ENCODE measurements at places on chromosomes 16 and 17. TPM values are rescaled to one million over a fixed set of nuclear protein-coding genes. Genes with fewer than 3 reads are reported as not detected.

DNA sequence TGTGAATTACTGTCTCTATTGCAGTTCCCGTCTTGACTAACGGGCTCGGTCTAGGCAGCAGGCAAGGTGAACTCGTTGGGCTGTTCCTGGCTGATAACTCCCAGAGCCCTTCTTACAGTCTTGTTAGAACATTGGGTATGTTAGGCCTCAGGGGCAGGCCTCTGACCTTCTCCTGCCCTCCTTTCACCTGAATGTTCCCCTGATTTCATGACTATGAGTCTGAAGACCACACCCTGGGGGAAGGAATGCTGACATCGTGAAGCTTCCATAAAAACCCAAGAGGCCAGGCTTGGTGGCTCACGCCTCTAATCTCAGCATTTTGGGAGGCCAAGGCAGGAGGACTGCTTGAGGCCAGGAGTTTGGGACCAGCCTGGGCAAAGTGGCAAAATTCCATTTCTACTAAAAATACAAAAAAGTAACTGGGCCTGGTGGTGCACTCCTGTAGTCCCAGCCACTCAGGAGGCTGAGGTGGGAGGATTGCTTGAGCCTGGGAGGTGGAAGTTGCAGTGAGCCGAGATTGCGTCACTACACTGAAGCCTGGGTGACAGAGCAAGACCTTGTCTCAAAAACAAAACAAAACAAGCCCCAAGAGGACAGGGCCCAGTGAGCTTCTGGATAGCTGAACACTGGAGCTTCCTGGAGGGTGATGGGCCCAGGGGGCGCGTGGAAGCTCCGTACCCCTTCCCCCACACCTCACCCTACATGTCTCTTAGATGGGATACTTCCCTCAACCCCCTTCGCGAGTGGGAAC lies 47.8 kb upstream of the FBXO47 start:
- peaks cover 30% of the 10 kb centered on the region for H3K4me1 ChIP-seq
- no peak for DNase-seq
- no peaks in the 10 kb centered on the region for H3K36me3 ChIP-seq
- no peak overlapping the region for H3K27ac ChIP-seq

- no peaks in the 10 kb centered on the region for H3K4me1 ChIP-seq
- H3K36me3 ChIP-seq: no peaks in the 10 kb centered on the region
- H3K27ac ChIP-seq: no peak overlapping the region
- no peak overlapping the region for H3K4me3 ChIP-seq
- H3K27me3 ChIP-seq: peaks cover 3% of the 10 kb centered on the region
Measured at GRCh38 chr16:22663389-22664064, 150.4 kb upstream of the HS3ST2 start.

DNA sequence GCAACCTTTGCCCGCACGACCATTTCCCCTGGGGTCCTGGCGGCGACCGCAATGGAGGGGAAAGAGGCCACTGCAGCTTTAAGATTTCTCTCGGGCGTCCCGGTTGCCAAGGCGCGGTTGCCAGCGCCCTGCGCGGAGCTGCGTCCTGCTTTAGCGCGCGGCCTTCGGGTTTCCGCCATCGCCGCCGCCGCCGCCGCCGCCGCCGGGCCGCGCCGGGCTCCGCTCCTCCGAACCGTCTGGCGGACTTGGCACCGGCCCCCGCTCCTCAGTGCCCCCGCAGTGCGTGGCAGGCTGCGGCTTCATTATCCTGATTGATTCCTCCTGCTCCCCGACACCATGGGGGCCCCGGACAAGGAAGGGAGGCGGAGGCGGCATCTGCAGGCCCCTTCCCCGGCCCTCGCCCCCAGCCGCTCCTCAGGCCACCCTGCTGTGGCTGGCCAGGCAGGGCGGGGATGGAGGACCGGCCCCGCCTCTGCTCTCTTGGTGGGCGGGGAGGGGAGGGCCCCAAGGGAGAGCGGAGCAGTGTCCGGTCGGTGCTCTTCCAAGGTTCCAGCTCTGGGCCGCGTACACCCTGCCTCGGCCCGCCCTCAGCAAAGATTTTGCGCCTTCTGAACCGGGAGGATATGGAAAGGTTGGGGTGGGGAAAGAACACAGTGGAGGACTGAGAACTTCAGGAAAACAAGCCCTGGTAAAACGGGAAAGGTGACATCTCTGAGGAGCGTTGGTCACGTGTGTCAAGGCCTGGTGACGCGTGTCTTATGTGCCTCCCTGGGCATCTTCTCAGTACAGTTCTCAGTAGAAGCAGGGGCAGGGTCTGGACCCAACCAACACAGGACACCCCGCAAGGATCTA lies 34.0 kb downstream of the NEUROD2 start:
- peak; percentile 67 for DNase-seq
- peaks cover 4% of the 10 kb centered on the region for H3K27me3 ChIP-seq
- H3K4me3 ChIP-seq: peak overlapping the region; percentile 61
- peak overlapping the region; percentile 55 for H3K27ac ChIP-seq
- peaks cover 30% of the 10 kb centered on the region for H3K36me3 ChIP-seq

DNA sequence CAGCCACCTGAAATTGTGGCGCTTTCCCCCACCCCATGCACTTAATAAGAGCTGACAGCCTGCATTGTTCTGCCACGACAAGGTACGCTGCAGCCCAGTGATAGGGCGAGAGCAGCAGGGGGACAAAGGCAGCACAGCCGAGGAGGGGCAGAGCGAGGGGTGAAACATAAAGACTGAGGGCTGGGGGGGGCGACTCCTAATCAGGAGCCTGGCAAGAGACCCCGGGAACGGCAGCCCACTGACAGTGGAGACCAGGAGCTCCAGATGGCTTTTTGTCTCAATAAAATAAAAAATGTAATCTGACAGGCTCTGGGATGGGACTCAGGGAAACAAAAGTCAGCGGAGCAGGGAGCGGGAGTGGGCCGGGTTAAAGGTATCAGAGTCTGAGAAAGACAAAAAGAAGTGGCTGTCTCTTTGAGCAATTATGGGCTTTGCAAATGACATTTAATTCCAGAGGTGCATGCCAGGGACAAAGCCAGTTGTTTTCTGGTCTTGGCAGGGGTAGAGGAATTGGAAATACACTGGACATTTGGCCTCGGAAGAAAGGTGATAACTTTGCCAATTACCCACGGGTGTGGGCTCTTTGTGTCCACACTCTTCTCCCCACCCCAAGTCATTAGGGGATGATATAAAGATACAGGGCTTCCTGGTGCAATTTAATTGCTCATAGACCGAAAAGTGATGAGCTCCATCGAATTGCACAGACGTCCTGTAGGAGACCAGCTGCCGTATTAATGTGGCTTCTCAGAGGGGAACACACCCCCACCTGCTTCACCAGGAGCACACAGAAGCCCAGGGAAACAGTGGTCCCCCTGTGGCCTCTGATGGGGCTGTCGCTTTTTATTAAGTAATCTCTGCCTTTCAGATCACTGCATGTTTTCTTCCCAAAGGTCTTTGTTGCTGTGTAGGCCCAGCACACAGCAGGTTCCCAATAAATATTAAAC lies 17.6 kb upstream of the CCDC182 start:
- H3K27me3 ChIP-seq: peaks cover 9% of the 10 kb centered on the region
- DNase-seq: no peak
- no peaks in the 10 kb centered on the region for H3K4me1 ChIP-seq
- H3K27ac ChIP-seq: no peak overlapping the region

- DNase-seq: no peak
- H3K4me1 ChIP-seq: peaks cover 47% of the 10 kb centered on the region
- no peaks in the 10 kb centered on the region for H3K27me3 ChIP-seq
- no peak overlapping the region for H3K27ac ChIP-seq
Measured at GRCh38 chr17:40092581-40092980, 7.8 kb downstream of the NR1D1 start.

DNA sequence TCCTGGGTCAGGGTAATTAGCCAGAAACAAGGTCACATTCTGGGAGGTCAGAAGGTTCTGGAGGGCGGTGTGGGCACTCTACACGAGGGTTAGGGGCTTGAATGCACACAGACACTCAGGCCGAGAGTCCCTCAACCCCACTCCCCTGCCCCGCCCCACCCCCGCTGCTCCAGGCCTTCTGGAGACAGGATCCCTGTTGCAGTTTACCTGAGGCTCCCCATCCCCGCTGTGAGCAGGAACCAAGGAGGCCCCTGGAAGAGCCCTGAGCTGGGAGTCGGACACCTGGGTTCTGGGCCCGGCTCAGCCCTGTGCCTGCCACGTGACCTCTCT lies 4.4 kb upstream of the ACTG1 start:
- H3K4me3 ChIP-seq: peak overlapping the region; percentile 92
- H3K27me3 ChIP-seq: peaks cover 2% of the 10 kb centered on the region
- H3K36me3 ChIP-seq: peaks cover 6% of the 10 kb centered on the region
- no peak for DNase-seq
- no peak overlapping the region for H3K27ac ChIP-seq
- H3K4me1 ChIP-seq: peaks cover 14% of the 10 kb centered on the region

- H3K27me3 ChIP-seq: peaks cover 8% of the 10 kb centered on the region
- no peak overlapping the region for H3K27ac ChIP-seq
- H3K4me3 ChIP-seq: no peak overlapping the region
Measured at GRCh38 chr17:173166-173911, 8.1 kb downstream of the DOC2B start.

Gene AGRP
- not detected for total RNA-seq

Gene GSE1
- total RNA-seq: 13.5 TPM

Gene OSGIN1
- total RNA-seq: 0.75 TPM

Data from activated CD4-positive, alpha-beta T cell treated with anti-CD3 and anti-CD28 coated beads for 36 hours (primary cell).